ENCODE measurements at places on chromosomes 6 and 20.

DNA sequence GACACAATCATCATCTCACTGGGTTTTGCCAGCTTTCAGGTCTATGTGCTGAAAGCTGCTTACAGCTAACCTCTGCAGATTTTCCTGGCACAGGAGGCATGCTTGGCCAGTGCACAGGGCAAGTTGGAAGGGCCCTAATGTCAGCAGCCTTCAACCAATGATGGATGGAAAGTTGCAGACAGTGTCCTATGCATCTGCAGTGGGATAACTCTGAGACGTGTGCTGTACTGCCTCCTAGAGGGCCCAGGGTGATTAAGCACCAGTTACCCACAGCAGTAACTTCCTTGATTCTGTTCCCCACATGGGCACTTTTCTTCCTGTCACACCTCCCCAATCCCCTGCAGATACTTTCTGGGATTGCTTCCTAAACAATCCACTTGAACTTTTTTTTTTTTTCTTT, 38.6 kb downstream of the OVOL2 start:
- DNase-seq = peak; percentile 31

GRCh38 chr20:38167851-38168760, 3.0 kb upstream of the TGM2 start:
- peak; percentile 9 for DNase-seq

- DNase-seq = no peak
Observed at GRCh38 chr6:14149739-14150130, 32.2 kb downstream of the CD83 start.

DNA sequence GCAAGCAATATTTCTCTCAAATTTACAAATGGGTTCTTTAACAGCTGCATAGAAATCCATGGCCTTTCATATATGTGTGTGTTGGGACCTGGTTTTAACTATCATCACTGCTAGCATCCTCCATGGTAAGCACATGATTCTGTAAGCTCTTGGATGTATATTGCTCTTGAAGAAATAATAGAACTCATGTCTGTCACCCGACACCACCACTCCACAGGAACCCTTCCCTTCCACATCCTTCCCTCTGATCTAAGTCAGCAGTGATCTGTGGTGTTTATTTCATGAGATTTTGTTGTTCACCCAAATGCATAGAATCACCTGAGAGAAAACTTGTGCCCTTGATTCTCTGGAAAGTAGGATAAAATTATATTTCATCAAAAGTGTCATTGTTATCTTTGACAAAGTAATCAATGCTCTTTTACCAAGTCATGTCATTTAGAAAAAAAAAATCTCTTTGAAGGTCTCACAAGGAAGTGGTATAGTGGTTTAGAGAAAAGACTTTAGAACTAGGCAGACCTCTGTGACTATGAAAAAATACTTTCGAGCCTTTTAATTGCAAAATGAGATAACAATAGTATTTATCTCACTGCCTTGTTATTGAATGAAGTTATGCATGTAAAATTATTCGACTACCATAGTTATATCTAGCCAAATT, 649.8 kb upstream of the SLC35B3 start:
- DNase-seq = no peak

DNA sequence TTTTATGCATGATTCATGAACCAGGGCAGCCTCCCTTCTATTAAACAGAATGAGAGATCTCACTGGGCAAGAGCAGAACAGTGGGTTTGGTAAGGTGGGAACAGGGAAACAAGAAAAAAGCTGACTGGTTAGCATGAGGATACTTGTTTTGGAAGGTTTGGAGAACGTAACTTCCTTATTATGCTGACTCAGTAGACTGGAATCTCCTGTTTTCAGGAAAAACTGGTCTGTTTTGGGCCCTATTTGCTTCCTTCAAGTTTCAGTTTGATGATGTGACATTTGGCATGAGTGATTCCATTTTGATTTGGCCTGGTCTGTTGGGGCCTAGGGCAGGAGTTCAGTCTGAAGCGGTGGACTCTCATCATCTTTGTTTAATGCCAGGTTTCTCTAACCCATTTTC, 172.0 kb downstream of the MYLK4 start:
- no peak for DNase-seq

DNA sequence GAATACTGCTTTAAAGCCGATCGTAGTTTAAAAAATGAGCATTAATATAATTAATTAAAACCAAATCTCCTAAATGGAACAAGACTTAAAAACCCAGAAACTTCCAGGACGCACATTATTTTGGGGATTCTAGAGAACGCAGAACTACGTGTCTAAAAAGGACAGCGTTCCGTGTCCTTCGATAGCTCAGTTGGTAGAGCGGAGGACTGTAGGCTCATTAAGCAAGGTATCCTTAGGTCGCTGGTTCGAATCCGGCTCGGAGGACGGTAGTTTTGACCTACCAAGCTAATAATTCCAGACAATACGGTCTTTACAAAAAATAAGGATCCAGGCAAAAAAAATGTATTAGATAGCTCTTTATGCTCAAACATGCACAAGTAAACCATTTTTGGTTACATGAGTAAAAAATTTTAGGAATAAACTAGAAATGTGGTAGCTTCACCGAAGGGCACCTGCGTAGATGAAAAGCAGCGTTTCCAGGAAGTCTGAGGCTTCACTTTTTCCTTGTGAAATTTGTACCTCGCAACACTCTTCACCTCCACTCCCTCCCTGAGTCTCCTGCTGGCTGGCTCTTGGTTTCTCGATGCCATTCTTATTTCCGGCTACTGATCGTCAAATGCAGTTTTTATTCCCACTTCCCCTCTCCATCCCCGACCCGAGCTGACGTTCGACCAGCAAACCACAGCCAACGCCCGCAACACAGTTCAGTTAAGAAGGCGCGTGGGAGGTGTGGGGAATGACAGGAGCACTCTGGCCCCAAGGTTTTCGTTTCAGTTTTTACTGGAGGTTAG, 19.6 kb upstream of the ABT1 start:
- DNase-seq = peak; percentile 82

DNA sequence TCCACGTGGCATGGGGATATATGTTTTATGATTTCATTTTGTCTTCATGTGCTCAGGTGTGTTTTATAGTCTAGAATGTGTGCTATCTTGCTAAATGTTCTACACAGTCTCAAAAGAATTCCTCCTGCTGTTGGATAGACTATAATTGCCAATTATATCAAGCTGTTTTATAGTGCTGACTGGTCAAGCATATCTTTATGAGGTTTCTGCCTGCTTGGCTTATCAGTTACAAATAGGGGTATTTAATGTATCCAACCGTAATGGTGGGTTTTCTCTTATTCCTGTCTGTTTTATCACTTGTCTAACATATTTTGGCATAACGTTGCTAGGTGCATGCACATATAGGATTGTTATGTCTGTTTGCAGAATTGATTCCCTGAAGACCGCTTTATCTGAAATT, 201.3 kb downstream of the EYS start:
- no peak for DNase-seq

- DNase-seq = no peak
Observed at GRCh38 chr6:43972913-43973300, 154.3 kb downstream of the MRPL14 start.

- DNase-seq = no peak
Observed at GRCh38 chr6:163162007-163162873, 252.3 kb upstream of the QKI start.

- no peak for DNase-seq
Observed at GRCh38 chr6:147757291-147757690, 248.8 kb downstream of the SAMD5 start.

DNA sequence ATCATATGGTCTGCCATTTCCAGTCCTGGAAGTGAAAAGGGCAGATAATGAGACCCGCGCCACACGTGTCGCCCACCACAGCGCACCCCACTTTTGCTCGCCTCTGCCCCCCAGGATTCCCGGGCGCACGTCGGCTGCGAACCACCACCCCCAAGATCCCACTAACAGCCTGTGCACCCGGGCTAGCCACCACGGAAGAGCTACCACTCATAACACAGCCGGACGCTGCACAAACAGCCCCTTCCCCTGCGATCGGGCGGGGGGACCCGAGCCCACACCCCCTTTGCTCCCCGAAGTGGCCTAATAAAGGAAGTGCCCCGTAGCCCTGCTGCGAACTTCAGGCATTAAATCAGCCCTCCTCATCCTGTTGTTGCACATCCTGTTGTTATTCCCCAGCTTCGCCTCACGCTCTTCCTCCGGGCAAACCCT, 506 bp downstream of the CITED2 start:
- no peak for DNase-seq

DNA sequence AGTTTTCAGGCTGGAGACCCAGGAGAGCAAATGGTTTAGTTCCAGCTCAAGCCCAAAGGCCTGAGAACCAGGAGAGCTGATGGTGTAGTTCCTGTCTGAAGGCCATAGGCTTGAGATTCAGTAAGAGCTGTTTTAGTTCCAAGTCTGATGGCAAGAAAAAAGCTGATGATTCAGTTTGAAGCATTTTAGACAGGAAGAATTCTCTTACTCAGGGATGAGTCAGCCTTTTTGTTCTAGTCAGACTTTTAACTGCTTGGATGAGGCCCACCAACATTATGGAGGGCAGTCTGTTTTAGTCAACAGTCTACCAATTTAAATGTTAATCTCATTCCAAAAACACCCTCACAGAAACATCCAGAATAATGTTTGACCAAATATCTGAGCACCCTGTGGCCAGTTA, 2.5 kb downstream of the ZSCAN26 start:
- DNase-seq = peak; percentile 56

- peak; percentile 69 for DNase-seq
Observed at GRCh38 chr20:33915726-33916331, 77.9 kb upstream of the RALY start.

- no peak for DNase-seq
Observed at GRCh38 chr6:37551867-37552266, 52.2 kb upstream of the CCDC167 start.

DNA sequence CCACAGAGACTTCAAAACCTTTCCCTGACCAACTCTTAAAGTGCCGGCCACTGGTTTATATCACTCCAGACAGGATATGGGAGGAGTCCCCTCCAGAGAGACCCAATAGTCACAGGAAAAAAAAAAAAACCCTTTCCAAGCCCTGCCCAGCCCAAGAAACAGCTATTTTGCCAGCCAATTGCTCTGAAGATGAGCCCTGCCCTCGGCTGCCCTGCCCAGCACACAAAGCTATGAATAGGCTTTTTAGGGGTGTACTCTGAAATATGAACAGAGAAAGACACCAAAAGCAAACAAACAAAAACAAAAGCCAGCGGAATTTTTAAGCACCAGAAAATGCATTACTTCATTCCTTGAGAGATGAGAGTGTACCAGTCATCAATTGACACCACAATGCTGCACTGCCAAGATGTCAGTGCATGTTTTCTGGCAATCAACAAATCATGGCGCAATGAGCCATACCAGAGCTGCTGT, 275.1 kb downstream of the C6orf118 start:
- DNase-seq = no peak

DNA sequence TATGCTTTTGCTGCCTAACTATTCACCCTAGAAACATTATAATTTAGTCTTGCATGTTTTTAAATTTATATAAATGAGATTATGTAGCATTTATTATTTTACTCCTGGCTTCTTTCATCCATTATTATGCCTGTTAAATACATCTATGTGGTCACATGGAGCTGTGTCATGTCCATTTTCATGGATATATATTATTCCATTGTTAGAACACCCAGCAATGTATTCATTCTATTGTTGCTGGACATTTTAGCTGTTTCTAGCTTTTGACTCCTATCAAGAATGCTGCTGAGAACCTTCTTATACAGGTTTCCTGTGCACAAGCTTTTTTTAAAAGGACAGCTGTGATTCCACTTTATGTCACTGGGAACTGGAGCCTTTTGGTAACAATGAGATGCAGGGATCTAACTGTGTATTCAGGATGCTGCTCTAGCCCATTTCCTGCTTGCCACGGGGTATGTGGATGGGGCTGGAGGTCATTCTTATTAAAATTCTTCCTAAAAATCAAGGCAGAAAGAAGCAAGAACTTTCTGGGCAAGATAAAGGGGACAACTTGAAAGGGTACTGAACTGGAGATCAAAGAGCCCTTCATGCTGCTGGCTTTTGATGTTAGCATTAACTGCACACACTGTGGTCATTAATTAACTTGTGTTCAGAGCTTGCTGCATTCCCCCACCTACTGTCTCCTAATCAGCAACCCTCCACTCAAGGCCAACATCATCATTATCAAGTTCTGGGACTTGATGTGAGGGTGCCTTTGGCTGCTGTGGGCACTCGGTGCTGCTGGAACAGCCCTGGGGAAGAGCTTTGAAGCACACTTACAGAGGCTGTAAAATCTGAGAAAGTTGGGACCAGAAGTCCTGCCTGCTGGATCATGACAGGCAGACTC, 96.6 kb upstream of the AKIRIN2 start:
- DNase-seq = no peak

GRCh38 chr6:87237804-87238203, 82.4 kb downstream of the ZNF292 start:
- peak; percentile 29 for DNase-seq

DNA sequence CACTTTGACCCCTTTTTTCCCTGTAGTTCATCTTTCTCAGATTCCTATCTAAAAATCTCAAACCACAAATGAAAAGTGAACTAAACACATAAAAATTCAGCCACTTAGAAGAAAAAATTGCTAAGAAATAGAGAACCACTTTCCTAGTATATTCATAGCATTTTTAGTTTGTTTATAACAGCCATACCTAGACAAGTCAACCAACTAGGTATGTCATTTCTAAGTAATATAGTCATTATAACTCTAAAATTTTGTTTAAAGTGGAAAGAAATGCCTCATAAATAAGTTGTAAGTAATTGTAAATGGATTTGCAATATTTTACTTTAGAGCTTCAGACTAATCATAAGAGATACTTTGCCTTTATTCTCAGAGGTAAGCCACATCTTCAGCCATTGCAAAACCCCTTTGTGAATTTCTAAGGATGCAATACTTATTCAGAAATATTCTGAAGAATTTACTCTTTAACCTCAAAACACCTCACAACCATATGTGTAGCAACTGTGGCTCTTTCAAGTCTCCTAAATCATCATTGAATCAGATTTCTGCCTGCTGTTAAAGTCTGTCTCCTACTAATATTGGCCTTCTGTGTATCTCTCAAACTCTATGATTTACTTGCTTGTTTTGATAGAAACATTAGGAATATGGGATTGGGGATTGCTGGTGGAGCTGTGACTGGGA, 6.9 kb upstream of the SUMO4 start:
- no peak for DNase-seq

- peak; percentile 59 for DNase-seq
Observed at GRCh38 chr6:29553268-29554057, 6.1 kb downstream of the UBD start.

DNA sequence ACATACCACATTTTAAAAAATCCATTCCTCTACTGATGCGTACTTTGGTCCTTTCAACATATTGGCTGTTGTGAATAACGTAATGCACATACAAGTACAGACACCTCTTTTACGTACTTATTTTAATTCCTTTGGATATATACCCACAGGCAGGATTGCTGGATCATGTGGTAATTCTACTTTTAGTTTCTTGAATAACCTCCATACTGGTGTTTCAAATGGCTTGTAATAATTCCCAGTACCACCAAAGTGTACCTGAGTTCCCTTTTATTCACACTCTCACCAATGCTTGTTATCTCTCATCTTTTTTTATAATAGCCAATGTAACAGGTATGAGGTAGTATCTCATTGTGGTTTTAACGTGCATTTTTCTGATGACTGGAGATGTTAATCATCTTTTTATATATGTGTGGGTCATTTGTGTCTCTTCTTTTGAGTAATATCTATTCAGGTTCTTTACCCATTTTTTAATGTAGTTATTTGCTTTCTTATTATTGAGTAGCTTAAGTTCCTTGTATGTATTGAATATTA, 191.9 kb downstream of the ADGB start:
- no peak for DNase-seq
